Endothelial cell (in vitro differentiated cells): ENCODE measurements at places on chromosomes 13 and 19.

GRCh38 chr13:23695711-23696464 lies 125.7 kb downstream of the TNFRSF19 start:
- no peak for DNase-seq

- no peak for DNase-seq
Observed at GRCh38 chr13:113730831-113731191, 28.2 kb upstream of the TMEM255B start.

DNA sequence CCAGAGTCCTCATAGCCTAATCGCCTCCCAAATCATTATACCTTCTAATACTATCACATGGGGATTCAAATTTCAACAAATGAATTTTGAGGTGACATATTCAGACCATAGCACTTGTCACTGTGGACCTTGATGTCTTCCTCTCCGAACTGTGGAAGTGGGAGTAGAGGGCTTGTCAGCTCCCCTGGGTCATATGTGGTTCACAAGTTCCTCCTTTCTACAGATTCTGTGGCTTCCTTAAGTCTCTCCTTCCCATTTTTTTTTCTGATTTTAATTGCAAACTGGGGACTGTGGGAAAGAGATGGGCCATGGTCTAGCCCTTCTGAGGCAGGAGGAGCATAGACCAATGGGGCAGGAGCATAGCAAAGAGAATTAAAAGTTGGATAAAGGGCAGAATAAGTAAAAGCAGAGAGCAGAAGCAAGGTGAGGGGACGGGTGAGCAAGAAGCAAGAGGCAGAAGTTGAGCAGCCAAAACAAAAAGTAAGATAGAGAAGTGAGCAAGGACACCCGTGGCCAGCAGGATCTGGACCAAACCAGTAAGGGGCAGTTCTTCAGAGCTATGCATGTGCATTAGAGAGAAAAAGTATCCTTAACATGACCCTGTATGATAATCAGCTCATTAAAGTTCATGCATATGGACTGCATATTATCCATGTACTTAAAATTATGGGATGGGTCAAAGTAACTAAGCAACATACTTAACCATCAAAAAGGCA lies 2.6 kb upstream of the SIGLEC7 start:
- no peak for DNase-seq

DNA sequence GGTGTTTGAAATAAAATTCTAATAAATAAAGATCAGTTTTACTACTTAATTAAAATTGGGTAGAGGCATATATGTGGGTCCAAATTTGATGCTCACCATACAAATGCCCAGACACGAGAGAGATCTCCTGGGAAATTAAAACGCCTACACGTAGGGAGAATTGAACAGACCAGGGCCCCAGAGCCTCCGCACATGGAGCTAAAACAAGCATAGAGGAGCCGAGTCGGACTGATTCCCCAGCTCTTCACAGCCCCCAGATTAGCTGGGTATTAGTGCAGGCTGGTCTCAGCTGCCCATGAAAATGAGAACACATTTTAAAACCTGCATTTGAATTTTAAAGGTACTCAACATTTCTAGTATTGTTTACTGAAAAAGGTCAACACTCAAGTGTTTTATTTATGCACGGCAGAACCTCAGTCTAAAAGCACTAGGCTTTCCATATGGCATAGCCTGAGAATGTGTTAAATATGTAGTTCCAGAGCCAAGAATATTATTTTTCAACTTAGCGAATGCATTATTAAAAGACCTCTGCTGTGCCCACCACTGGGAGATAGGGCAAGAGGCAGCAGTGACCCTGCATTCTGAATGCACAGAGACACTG lies 344.8 kb downstream of the ENOX1 start:
- no peak for DNase-seq

DNA sequence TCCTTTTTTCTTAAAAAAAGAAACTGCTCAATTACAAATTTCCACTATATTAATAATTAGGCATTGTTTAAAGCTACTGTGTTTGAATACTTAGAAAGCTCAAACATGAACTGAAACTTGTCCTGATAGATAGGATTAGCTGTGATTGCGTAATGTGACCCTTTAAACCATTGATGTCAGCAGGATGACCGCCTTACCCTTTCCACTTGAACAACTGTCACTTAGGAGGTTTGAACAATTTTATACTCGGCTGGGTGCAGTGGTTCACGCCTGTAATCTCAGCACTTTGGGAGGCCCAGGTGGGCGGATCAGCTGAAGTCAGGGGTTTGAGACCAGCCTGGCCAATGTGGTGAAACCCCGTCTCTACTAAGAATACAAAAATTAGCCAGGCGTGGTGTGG lies 2.9 kb downstream of the LAMP1 start:
- no peak for DNase-seq

DNA sequence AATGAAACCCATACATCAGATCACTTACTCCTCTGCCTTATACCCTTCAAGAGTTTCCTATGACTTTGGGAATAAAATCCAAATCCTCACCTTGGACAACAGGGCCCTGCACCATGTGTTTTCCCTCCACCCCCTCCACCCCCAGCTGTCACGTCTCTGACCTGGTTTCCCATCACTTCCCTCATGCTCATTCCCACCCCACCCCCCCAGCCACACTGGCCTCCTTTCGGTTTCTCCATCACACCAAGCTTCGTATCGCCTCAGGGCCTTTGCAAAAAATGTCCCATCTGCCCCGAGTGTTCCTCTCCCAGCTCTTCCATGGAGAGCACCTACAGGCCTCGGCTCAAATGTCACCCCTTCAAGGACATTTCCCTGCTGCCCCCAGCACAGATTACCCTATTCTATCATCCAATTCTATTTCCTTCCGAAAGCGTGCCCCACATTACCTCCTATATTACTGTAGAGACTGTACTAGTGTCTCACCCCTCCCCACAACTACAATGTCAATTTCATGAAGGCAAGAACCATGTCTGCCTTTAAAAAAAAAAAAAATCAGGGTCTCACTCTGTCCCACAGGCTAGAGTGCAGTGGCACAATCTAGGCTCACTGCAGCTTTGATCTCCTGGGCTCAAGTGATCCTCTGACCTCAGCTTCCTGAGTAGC lies 16.8 kb upstream of the FFAR2 start:
- no peak for DNase-seq

DNA sequence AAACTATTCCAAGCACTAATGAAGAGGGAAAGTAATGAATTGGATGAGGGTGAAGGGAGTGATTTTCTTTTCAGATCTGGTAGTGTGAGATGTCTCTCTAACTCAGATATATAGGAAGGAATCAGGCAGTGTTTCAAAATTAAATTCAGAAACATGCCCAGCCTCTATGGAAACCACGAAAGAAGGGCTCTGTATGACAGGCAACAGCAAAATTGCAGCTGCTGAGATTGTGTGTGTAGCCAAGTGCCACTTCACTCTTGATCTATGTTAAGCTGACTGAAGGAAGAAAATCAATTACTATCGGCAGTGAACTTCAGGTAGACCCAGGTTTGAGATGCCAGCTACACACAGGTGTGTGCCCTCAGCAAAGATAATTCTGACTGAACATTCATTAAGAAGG lies 387.4 kb downstream of the PCDH9 start:
- no peak for DNase-seq

DNA sequence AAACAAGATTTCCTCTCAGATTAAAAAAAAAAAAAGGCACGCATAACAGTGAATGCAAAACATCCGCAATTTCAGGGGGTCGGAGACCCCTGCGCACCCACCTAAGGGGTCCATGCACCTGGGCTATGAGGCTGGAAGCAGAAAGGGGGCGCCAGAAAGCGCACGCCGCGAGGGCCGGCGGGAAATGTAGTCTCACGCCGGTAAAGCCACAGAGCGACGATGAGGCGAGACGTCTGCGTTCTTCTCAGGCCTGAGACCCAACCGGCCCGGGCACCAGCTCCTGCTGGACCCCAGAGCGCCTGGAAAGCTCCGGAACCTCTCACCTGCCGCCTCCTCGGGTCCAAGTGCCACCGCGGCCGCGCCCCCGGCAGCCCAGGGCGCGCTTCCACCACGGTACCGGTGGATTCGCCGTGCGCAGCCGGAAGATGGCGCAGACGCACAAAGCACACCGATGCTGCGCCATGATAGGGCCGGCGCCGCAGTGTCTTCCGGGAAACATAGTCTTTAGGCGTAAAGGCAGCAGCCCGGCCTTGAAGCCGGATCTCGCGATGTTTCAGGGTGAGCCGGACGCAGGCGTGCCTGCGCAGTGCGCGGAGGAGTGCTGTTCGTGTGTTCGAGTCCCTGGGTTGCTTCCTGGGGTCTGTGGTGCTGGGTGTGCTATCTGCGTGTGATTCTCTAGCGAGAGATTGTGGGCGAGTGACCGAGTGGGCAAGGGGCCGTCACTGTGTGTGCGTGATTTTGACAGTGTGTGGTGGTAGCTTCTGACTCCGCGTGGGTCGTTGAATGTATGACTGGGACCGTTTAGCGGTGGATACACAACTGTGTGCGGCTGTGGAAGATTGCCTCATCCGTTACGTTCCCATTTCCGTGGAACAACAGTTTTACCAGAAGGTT lies at the start of gene ZNF582:
TSS of gene ZNF582 (minus strand) at position 416 of the 894 bp plus-strand sequence. CDS start 1,782 bp downstream, outside the sequence.
- peak; percentile 86 for DNase-seq

GRCh38 chr13:113297370-113298042 lies 467 bp downstream of the LAMP1 start:
- peak; percentile 33 for DNase-seq

- DNase-seq: no peak
Observed at GRCh38 chr13:52158629-52159158, 703 bp downstream of the NEK3 start.

- no peak for DNase-seq
Observed at GRCh38 chr19:42421101-42421500, 6.1 kb downstream of the LIPE start.

DNA sequence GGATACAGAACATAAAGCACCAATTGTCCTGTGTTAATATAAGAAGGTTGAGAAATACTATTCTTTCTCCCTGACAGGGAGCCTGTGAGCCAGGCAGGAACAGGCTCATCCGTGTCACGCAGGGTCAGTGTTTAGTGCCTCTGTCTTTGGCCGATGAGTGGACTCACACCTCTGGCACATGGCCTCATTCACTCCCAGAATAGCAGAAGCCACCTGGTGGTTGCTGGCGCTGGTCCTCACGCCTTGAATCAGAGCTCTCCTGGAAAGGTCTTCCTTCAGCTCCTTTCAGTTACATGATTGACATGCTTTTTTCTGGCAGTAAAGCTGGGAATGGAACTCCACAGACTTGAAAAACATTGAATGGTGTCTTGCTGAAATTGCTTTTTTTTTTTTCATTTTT lies 28.1 kb upstream of the SIAH3 start:
- DNase-seq: peak; percentile 26

GRCh38 chr13:64052521-64052920 lies 2636.9 kb upstream of the PCDH20 start:
- DNase-seq: no peak

DNA sequence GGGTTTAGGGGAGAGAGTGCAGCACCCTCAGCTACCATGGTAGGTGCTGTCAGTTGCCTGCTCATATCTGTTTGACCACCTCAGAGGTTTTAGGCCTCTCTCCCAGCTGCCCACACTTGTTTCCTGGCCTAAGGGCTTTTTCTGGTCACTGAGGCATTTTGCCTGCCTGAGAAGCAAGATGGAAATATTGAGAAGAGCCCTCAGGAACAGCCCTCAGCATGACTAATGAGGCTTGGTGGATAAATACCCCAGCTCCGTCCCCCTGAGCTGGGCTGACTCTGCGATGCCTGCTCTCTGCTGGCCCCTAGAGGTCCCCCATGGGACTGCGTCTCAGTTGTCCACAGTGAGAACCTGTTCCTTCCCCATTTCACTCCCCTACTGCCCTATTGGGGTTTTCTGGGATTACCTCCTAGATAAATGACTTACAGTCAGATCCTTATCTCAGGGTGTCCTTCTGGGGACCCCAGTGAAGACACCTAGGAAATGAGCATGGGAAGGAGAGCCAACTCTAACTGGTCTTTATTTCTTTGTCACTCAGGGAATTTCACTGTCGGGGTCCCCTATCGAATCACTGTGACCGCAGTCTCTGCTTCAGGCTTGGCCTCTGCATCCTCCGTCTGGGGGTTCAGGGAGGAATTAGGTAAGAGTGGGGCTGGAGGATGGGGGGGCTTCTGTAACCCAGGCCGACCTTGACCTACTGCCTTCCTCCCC lies 13.3 kb downstream of the PALM3 start:
- peak; percentile 70 for DNase-seq

DNA sequence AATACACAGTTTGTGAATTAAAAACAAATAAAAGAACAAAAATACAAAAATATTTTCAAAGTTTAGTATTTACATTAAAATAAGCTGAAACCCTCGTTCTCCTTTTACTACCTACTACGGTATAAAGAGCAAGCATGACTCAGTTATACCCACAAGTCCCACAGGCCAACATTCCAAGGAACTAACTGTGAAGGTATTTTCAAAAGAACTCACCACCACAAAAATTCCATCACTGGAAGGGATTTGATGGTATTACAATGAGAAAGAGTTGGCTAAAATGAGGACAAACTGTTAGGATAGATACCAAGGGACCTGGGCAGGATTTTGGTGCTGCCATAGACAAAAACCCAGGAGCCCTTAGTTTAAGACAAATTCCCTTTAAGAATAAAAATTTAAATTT lies 122.7 kb downstream of the TBC1D4 start:
- DNase-seq: no peak

- no peak for DNase-seq
Observed at GRCh38 chr13:23470790-23471614, 37.5 kb upstream of the SACS start.

DNA sequence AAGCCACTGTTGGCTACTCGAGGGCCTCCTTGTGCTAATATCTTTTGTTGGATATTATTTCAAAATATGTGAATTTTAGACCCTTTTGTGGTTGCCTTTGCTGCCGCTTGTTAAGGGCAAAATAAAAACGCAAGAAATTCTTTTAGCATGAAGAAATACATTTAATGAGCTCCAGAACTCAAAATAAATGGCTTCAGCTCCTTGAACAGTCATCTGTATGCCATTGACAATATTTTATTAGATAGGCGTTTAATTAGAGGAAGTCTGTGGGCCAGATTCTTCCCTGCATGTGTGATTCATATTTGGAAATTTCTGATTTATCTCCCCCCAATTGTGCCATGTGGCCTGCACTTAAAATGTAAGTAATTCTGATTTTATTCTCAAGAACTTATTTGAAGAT lies 177.2 kb downstream of the STK24 start:
- DNase-seq: no peak

DNA sequence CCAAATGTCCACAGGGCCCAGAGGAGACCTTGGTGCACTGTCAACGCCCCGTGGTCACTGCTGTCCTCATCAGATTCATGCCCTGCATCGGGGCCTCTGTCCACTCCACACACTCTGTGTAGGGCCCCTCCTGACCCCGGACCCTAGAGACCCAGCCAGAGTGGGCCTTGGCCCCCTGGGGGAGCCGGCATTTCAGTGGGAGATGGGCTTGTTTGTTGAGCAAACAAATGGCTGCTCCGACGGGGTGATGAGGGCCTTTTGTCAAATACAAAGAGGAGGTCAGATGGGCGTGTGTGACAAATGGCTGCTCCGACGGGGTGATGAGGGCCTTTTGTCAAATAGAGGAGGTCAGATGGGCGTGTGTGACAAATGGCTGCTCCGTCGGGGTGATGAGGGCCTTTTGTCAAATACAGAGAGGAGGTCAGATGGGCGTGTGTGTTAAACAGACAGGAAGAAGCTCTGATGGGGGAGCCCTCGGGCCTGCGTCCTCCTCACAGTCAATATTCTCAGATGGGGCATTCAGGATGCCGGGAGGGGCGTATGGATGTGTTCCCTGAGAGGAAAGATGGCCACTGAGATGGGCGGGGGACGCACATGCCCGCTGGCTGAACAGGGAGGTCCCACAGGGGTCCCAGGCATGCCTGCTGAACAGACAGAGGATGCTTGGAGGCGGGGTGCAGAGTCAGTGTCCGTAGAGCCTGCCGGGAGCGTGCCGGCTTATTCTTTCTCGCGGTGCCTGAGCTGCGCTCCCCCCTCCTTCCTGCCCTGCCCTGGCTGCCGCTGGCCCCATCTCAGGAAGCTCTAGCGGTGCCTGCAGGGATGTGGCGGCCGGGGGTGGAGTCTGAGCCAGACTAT lies 36.3 kb downstream of the SMIM24 start:
- DNase-seq: peak; percentile 73

- DNase-seq: no peak
Observed at GRCh38 chr19:48926909-48927308, 6.6 kb upstream of the DHDH start.
